G401 (cell line): ENCODE measurements at places on chromosomes 6 and 20.

DNA sequence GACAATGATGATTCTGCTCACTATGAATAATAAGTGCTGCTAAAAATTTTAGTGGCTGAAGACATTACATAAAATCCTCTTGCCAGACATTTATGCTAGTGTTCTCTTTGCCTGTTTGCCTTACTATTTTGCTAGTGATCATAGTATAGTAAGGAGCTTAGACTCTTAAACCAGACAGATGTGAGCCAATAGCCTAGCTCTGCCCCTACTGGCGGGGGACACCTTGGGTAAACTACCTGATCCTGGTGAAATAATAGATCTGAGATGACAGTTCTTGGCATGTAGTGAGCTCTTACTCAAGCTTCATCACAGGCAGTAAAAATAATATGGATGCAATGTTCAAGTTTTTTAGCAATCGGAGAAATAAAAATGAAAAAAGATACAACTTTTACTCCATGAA lies 18.8 kb downstream of the ENPP3 start:
- no peak for DNase-seq

- DNase-seq, result no peak
Measured at GRCh38 chr6:109920911-109921310, 57.2 kb upstream of the GPR6 start.

GRCh38 chr6:144661116-144661806 lies 376.1 kb downstream of the UTRN start:
- DNase-seq, result no peak

- no peak for DNase-seq
Measured at GRCh38 chr6:151680846-151681432, 126.5 kb upstream of the ESR1 start.

- no peak for DNase-seq
Measured at GRCh38 chr6:138465007-138465645, 34.2 kb downstream of the NHSL1 start.

- DNase-seq, result no peak
Measured at GRCh38 chr6:70338775-70339174, 35.9 kb upstream of the COL9A1 start.

DNA sequence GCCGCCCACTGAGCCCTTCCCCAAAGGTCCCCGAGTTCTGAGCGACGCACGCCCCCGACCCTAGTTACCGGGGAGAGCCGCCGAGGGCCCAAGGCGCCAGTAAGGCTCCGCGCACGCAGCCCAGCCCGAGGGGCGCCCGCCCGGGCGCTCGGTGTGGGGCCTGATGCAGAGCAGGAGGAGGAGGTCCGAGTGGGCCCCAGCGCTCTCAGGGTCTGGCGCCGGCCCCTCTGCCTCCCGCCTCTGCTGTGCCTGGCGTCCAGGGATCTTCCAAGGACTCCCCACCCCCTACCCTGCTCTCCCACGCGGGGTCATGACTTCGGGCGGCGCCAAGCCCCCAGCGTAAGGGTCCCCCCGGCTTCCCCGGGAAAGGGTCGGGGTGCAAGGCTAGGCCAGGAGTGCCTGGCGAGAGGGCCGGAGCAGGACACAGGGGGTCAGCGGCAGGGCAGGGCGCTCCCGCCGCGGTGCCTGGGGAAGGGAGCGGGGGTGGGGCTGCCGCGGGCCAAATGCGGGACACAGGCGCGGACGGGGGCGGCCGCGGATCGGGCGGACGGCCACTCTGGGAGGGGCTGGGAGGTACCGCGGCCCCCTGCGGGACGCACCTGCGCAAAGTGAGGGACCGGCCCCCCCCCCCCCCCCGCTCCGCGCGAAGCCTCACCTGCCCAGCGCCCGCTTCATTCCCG lies 637 bp downstream of the ABHD12 start:
- peak; percentile 10 for DNase-seq

DNA sequence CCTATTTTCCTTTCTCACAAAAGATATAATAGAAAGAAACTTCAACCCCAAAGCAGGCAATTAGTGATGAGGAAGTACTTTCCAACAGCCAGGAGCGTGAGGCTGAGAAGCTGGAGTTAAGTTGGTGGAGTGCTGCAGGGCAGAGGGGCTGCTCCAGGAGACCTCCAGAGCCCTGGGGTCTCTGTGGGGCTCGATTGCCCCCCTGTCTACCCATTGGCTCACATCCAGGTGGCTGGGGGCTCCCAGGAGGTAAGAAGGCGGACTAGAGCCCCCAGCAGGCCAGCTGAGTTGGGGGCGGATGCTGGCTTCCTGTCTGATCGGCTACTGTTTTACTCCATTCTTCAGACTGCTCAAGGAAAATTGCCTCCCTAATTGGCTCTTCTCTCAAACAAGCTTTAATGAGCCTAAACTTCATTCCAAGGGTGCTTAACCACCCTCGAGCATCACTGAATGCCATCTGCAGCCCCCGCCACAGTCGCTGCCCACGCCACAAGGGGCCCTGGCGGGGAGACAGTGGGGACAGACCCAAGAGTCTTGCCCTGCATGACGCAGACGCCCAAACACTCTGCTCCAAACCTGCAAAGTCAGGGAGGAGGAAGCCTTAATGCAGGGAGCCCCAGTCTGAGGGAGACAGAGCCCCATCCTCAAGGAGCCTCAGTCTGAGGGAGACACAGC lies 78.6 kb downstream of the MDGA1 start:
- no peak for DNase-seq

DNA sequence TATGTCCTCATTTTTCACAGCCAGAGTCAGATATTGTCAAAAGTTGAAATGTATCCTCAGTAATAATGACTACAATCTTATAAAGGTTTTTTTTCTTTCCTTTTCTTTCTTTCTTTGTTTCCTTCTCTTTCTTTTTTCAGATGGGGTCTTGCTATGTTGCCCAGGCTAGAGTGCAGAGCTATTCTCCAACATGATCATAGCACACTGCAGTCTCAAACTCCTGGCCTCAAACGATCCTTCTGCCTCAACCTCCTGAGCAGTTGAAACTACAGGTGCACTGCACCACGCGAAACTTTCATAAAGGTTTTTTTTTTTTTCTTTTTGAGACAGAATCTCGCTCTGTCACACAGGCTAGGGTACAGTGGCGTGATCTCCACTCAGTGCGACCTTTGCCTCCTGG lies 31.1 kb upstream of the FOXA2 start:
- no peak for DNase-seq

GRCh38 chr6:169371344-169372127 lies 117.9 kb upstream of the THBS2 start:
- DNase-seq, result peak; percentile 8

DNA sequence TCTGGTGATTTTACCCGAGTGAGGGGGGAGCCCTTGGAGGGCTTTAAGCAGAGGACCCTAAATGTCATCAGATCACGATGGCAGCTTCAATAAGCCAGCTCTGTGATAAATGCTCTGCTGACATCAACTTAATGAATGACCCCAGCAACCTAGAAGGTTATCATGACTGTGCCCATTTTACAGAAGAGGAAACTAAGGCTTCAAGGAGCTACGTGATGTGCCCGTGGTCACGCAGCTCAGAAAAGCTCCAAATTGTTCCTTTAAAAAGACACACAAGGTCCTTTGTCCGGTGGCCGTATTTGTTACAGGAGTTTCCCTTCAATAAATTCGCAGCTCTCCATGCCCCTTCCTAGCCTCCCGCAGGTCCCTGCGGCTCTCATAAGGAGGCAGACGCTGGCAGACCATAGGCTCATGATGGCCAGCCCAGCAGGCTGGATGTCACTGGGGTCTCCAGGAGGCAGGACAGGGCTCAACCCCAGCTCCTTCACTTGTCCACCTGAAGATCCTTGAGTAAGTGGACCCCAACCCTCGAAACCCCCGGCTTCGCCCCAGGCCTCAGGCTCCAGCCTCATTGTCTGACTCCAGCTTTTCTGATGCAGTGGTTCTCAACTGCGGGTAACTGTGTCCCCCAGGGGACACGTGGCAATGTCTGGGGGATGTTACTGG lies 106.4 kb downstream of the BMP7 start:
- DNase-seq, result no peak

DNA sequence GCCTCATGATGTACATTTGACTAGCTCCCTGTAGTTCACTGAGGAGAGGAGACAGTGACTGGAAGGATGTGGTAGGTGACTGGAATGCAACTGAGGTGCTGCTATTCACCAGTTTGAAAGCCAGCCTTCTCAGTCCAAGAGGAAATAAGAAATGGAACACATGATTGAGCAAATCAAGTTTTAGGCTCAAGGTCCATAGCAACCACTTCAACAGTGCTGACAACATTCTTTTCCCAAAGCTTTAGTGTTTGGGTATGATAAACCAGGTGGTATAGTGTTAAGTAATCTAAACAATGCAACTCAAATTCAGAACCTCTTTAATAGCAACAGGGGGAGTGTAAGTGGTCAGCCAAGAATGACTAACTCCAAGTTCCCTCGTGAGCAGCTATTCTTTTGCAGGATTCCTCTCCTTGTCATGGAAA lies 9.2 kb downstream of the ZHX3 start:
- no peak for DNase-seq

DNA sequence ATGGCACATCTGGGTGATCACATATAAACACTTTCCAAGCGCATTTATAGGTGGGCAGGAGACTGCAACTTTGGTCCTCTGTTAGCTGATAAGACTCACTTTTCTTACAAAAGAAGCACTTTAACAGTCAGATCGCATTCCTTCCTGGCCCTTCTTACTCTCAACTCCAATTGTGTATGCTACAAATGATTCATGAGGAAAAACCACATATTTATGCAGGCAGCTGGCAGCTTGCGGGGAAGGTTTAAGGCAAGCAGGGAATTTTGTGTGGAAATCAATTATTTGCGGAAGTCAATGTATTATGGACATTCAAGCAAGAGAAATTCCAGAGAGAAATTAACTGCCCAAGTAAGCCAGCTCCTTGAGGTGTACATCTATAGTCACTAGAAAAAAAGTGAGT lies 194.0 kb downstream of the PKHD1 start:
- DNase-seq, result no peak

DNA sequence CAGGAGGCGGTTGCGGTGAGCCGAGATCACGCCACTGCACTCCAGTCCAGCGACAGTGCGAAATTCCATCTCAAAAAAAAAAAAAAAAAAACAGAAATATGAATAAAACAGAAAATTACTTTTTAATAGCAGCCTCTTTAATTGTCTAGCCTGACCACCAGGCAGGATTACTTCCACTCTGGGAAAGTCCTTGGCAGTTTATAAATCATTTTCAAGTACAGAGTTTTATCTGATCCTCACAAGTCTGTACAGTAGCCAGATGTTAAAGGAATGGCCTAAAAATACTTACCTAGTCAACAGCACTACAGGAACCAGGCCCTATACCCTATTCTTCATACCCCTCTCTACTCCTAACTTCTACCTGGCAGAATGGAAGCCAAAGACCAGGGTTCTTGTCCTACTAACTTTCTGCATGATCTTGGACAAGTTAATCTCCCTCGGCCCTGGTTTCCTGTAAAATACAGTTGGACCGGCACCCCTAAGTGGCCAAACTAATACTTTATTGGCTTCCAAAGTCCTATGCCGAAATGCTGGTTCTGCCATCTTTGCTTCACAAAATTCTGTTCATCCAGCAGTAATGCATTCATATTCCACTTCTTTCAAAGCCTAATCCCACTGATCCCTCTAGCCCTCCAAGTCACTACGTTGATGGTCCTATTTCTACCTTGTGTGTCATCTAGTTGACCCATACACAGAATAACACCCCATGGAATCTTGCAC lies 1.9 kb downstream of the EIF2S2 start:
- no peak for DNase-seq

GRCh38 chr6:164882236-164882635 lies 427.2 kb downstream of the C6orf118 start:
- DNase-seq, result no peak

- peak; percentile 73 for DNase-seq
Measured at GRCh38 chr20:19098806-19099578, 113.5 kb upstream of the SLC24A3 start.

GRCh38 chr6:21158149-21158548 lies 435.4 kb upstream of the SOX4 start:
- no peak for DNase-seq

GRCh38 chr6:169533301-169534038 lies 168.4 kb downstream of the WDR27 start:
- DNase-seq, result no peak

GRCh38 chr6:106163446-106163965 lies 77.4 kb downstream of the PRDM1 start:
- DNase-seq, result peak; percentile 53

- DNase-seq, result no peak
Measured at GRCh38 chr20:51001430-51002265, 21.3 kb downstream of the KCNG1 start.

DNA sequence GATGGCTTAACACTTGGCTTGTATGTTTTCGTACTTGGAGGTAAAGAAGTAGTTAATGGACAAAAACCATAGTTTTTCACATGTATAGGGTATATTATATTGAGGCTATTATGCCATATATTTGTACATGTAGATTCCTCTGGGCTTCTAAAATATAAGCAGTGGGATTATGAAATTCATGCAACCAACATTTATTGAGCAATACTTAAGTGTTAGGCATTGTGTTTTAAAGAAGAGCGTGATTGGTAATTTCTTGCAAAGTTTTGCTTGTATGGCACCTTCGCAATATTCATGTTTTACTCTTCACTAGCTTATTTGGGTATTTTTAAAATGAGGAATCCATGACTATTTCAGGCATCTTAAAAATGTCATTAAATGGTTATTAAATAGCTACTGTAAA lies 2.5 kb downstream of the TULP4 start:
- no peak for DNase-seq

DNA sequence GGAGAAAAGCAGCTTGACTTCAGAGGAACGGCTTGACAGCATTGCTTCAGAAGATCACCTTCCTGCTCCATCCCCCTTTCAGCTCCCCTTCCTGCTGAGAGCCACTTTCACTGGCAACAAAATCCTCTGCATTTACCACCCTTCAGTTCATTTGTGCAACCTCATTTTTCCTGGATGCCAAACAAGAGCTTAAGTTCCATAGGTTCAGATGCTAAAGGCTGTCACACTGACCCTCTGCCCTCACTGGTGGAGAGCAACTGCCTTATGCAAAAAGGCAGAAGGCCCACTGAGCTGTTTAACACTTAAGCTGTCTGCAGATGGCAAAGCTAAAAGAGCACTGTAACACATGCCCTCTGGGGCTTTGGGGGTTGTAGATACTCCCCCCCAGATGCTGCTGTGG lies 131.2 kb upstream of the SPACA1 start:
- no peak for DNase-seq

GRCh38 chr20:2261046-2261485 lies 34.7 kb upstream of the TGM3 start:
- DNase-seq, result no peak

GRCh38 chr6:22681761-22682160 lies 112.4 kb downstream of the HDGFL1 start:
- no peak for DNase-seq

- no peak for DNase-seq
Measured at GRCh38 chr6:148830614-148831013, 83.8 kb downstream of the UST start.
